Stimulated activated CD8-positive, alpha-beta memory T cell treated with anti-CD3 and anti-CD28 coated beads, Interleukin-4, amount 100 ng/mL, for 4 hours (primary cell): ENCODE measurements at places on chromosomes 2 and 18.

- DNase-seq = no peak
Measured at GRCh38 chr2:240989451-240990265, 8.8 kb upstream of the SNED1 start.

GRCh38 chr2:168999668-169000213 lies 31.4 kb downstream of the ABCB11 start:
- no peak for DNase-seq

GRCh38 chr2:45897842-45898241 lies 246.4 kb downstream of the PRKCE start:
- no peak for DNase-seq

DNA sequence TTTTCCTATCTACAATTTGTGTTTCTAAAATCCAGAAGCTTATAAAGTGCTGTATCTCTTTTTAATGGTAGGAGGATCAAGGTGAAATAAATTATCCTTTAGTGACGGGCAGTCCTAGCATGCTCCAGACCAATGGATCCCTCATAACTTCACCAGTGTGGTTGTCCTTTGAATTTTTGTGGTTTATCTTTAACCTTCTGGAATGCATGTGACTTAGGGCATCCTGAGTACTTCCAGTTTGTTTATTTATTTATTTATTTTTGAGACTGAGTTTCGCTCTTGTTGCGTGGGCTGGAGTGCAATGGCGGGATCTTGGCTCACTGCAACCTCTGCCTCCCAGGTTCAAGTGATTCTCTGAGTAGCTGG lies 40.4 kb downstream of the NUP35 start:
- DNase-seq = no peak

- peak; percentile 38 for DNase-seq
Measured at GRCh38 chr2:219352448-219353023, 20.0 kb upstream of the RESP18 start.
